Activated naive CD4-positive, alpha-beta T cell treated with Interleukin-2 at 50 U/mL for 16 hours (primary cell): ENCODE measurements at places on chromosomes 5 and 9.

DNA sequence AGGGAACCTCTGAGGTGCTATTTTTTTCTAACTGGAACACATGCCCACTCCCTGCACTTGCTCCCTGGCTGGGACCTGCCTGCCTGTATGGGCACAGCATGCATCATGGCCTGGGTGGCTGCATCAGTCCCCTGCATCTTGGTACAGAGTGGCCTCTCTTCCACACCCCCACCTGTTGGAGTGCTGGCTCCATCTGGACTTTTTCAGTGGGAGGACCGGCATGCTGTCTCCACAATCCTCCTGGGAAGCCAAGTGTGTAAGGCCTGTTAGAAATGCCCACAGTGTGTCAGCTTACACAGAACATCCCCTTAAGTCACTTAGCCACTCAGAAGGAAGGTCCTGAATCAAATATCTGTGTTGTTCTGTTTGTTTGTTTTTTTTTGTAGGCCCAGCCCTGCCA lies 102.9 kb downstream of the MARCHF3 start:
- no peak for DNase-seq

- no peak for DNase-seq
These were observed 1.2 kb upstream of the NEK6 start for GRCh38 chr9:124256517-124257069.

DNA sequence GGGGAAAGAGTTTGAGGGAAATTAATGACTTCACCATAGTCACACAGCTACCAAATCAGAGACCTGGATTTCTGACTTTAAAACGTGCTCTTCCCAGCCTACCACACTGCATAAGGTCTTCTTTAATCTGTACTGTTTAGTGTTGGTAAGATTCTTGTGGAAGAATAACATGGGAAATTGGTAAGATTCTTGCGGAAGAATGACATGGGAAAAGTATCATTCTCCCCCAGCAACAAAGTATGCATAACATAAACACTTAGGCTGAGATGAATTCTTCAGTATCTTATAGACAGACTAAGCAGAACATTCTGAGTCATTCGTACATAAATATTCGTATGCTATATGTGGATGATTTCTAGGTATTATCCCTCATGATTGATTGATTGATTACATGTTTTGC lies 170.4 kb downstream of the FOCAD start:
- no peak for DNase-seq

- no peak for DNase-seq
These were observed 306.4 kb upstream of the PAPPA start for GRCh38 chr9:115847216-115847615.
